ENCODE measurements at places on chromosomes 4 and X.

GRCh38 chr4:17490575-17491059, 21.3 kb downstream of the QDPR start:
- no peak for DNase-seq

- no peak for DNase-seq
Observed at GRCh38 chr4:165360985-165361670, 17.7 kb upstream of the CPE start.

DNA sequence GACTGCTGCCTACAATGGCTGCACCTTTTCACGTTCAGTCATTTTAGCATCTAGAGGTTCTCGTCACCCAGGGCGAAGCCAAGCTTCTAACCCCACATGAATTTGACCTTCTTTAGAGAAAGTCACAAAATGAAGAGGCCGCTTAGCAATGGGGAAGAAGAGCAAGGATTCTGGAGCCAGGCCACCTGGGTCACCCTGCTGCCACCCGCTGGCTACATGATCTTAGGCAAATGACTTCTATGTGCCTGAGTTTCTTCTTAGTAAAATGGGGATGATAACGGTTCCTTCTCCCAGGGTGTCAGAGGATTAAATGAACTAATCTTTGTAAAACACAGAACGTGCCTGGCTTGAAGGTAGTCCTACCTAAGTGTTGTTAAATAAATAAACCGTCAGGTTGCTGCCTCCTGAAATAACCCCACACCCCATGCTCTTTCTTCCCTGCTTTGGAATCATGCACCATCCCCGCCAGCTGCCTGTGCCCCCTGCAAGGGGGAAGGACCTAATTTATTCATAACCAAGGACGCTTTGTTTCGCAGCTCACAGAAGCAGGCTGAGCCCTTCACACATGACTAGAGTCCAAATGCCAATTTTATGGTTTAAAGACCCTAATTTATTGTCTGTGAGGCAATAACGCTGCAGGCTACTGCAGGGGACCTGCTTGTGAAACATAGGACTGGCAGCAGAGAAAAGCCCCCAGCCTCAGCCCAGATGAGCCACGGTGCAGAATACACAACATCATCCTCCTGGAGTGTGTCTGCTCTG, 28.6 kb upstream of the NSG1 start:
- no peak for DNase-seq

- DNase-seq, result no peak
Observed at GRCh38 chr4:139633661-139634060, 32.0 kb upstream of the MGST2 start.

DNA sequence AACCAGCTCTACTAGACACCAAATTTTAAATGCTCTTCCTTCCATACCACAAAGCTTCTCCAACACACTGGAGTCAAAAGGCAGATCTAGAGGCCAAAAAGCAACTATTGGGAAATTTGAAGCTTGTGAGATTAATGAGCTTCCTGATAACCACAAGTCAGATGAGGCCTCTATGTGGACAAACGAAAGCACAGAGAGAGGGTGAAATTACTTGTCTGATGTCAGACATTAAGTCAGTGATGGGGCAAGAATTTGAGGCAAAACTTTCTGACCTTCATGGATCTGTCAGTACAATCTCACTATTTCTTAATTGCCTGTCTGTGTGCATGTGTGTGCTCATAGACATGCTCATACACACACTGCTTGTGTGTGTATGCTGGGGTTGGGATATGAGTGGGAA, 103.6 kb downstream of the GUCY2F start:
- no peak for DNase-seq

GRCh38 chr4:119810001-119810400, 181.4 kb upstream of the PDE5A start:
- no peak for DNase-seq

DNA sequence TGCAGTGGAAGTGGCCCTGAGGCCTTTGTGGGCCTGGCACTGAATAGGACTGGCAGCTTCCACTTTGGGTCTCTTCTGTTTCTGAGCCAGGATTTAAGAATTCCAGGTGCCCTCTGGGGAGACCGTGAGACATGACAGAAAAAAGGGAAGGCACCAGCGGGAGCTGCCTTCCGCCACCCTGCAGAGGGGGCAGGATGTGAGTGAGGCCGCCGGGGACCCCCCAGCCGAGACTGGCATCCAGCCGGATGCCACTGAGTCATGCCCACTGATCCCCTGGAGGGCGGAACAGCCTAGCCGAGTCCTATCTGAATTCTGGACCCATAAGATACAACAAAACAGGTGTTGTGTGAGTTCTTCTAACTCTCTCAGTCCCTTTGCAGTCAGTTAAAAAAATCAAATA, 41.3 kb downstream of the C4orf50 start:
- DNase-seq, result no peak

GRCh38 chrX:132004728-132005127, 18.4 kb upstream of the STK26 start:
- DNase-seq, result no peak

- DNase-seq, result no peak
Observed at GRCh38 chr4:87565746-87566145, 36.6 kb upstream of the SPARCL1 start.

DNA sequence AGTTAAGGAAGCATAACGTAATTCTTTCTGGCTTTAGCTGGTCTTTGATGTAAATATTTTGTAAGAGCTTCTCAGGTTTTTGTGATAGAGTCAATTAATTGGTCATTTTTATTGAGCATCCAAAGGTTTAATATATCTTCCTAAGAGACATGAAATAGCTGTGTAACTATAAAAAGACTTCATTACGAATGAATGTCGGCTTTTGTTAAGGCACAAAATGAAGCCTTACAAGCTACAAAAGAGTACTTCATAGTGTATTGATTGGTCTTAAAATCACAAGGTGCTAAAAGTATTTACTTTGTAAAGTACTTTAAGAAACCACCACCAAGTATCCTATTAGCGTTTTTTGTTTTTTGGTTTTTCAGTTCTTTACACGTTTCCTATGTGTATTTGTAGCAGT, 104.2 kb downstream of the CEP135 start:
- DNase-seq, result no peak

DNA sequence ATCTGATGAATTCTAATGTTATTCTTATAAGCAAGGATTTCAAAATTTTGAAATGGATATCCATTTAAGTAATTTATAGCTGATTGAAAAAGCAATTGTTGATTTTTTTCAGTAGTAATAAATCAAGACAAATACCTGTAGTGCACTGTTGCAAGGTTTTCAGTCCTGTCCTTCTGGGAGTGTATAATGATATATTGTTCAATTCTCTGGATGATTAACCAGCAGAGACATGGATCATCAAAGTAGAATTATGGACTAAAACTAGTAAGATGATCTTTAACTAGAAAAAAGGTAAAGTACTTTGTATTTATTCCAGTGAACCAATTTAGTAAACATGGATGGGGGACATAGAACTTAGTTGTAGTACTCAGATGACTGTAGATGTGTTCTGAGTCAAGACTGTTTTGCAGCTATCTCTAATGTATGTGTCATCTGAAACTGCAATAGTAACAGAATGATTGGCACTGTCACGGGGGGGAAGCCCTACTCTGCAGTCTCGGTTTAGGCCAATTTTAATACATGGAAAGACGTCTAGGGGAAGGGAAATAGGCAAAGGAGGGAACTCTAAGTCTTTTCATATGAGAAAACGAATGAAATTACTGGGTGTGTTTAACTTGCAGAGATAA, 121.9 kb downstream of the GLRA3 start:
- no peak for DNase-seq

DNA sequence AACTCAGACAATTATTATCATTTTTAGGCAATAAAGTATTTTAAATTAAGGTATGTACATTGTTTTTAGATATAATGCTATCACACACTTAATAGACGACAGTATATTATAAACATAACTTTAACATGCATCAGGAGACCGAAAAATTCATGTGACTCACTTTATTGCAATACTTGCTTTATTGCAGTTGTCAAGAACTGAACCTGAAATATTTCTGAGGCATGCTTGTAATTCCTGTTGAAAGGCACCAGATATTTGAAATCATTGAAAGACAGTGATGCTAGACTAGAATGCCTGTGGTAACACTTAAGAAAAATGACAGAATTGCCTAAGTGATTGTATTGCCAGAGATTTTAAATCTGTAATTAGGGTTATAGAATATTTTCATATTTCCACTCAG, 175.6 kb upstream of the MAGEB2 start:
- peak; percentile 24 for DNase-seq

- no peak for DNase-seq
Observed at GRCh38 chr4:112266823-112267222, 18.9 kb downstream of the TIFA start.

DNA sequence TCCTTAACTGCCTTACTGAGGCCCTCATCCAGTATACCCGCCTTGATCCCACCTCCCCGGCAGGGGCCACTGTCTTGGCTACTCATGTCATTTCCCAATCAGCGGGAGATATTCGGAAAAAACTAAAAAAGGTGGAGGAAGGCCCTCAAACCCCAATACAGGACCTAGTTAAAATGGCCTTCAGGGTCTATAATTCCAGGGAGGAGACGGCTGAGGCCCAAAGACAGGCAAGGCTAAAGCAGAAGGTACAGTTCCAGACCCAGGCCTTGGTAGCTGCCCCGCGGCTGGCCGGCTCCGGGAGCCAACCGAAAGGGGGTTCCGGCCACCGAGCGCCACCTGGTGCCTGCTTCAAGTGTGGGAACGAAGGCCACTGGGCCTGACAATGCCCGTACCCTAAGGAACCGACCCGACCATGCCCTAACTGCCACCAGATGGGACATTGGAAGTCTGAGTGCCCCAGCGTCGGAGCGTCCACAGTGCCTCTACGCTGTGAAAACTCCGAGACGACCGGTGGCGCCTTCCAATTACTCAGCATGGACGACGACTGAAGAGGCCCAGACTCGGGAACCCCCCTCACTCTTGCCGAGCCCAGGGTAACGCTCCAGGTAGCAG, 959.6 kb downstream of the RPA4 start:
- no peak for DNase-seq

DNA sequence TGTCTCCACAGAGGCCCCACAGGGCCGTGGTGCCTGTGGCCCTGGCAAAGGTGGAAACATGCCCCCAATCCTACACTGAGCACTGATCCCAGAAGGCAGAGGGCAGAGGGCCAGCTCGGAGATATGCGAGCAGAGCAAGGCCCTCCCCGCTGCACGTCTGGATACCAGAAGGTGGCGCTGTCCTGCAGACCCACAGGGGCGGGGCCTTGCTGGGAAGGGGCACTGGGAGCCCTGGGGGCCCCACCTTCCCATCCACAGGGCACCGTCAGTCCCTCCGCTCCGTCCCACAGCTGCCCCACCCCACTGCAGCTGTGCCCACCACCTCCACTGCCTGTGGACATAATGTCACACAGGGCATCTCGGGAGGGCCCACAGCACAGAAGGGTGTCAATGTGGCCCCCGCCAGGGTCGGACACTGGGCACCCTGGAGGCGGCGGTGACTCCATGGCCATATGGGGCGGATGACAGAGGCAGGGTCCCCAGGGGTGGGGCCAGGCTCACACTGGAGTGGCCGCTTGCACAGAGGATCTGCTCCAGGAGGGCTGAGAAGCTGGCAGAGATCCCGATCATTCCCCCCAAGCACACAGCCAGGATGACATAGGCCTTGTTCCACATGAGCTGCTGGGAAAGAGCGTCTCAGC, 4.8 kb downstream of the SLC49A3 start:
- peak; percentile 42 for DNase-seq

- no peak for DNase-seq
Observed at GRCh38 chr4:76969495-76969894, 19.9 kb downstream of the SEPTIN11 start.

- no peak for DNase-seq
Observed at GRCh38 chr4:2824836-2825381, 18.7 kb upstream of the ADD1 start.

DNA sequence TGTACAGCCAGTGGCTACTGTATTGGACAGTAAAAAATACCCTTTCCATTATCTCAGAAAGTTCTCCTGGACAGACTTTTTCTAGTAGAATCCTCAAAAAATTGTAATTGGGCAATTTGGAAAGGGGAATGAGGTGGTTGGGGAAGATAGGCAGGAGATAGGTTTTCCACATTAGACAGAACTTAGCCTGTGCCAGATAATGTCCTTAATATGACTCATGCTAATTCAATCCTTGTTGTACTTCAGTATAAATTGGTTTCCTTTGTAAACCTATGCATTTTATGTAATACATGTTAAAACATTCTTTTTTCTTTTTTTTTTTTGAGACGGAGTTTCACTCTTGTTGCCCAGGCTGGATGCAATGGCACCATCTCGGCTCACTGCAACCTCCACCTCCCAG, 8.9 kb downstream of the EIF4E start:
- no peak for DNase-seq

DNA sequence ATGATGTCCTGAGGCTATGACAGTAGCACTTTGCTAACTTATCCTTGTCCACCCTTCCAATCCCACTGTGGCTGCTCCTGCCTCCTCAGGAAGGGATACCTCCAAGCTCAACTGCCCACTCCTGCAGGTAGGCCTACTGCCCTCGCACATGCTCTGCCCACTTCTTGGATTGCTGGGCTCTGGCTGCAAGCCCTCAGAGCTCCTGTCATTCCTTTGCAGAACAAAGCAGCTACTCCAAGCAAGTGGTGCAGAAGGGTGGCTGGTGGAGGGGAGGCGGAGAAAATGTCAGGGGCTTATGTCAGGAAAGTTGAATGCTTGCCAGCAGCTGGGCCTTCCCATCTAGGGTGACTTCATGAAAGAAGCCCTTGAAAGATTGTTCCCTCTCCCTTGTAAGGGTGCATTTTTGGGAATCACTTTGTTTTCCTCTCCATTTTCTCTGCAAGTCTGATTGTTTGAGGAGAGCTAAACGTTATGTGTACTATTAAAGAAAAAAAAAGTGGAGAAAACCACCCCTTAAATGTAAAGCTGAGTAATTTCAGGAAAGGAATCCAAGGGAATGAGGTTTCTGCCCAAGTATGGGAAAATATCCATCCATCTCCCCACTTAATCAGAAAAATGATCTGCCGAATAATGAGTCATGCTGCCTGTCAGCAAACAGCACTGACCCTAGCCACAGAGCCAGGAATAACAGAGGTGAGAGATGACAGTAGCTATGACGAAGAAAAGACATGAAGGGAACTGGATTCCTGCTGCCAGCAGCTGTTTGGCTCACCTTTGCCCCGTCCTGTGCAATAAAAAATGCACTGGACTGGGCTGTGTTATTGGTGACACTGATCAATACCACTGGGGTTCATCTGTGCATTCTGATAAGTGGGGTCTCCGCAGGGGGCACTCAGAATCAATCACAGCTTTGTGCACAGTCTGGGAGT, 102.0 kb downstream of the RTL5 start:
- peak; percentile 48 for DNase-seq

- no peak for DNase-seq
Observed at GRCh38 chrX:130887376-130887775, 15.6 kb downstream of the ENOX2 start.

Data from GM04504 (cell line).